ENCODE measurements at places on chromosomes 7 and 10.
A peak's percentile ranks its signal among the peaks of the same experiment; 100 is the strongest.

DNA sequence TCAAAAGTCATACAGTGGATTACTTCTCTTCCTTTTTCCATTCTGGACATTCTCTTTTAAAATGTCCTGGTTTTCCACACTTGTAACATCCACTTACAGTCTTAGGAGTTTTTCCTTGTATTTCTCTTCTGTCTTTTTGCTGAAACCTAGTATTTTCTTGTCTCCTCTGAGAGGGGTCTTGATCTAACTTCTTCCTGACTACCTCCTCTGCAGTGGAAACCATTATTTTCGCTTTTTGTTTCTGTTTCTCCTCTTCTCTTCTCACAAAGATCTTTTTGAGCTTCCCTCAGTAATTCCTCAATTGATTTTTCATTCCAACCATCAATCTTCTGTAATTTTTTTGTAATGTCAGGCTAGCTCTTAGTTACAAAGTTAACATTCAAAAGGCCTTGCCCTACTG is 23.7 kb upstream of the ELOVL3 start:
- no peak for DNase-seq

GRCh38 chr10:91163269-91163868 is 57.1 kb upstream of the PCGF5 start:
- peak; percentile 64 for DNase-seq

DNA sequence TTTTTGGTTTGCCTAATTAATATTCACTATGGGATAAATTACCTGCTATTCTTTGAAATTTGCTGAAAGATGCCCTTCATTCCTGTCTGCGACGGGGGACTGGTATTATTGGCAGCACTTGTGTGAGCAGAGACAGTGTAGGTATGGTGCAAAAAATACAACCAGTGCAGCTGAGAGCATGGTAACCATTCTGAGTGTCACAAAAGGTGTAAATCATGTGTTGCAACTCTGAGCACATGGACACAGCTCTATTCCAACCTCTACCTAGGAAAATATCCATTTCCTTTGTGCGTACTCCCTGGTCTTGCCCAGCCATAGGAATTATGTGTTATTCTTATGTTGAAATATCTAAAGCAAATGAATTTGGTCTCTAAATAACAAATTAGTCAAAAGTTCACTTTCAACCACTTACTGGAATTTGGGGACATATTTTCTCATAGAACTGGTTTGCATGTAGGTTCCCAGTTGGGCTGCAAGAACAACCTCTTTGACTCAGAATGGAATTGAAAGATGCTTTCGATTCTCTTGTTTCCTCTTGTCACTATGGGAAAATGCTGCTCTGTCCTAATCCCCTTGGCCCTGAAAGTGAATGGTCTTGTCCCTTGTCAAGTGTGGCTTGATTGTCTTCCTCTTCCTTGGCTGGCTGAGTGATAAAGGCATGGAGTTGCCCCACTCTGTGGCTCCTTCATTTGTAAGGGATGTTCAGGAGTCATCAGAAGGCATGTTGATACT is 57.0 kb downstream of the CELF2 start:
- DNase-seq: no peak

DNA sequence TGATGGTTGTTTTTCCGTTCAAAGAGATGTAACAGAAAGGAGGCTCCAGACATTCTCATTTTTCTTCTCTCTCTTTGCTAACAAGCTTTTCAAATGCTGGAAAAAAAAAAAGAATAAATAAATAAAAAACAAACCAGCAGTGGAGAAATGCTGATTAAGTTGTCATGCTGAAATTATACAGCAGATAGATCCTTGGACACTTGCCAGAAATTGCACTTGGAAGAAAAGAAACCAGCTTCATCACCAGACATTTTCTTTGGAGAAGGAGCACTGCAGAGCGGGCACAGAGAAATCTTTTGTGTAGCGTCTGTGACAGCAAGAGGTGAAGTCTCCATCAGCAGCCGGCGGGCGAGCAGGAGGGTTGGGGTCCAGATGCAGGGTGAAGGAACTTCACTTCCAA is 55.8 kb downstream of the CLRN3 start:
- DNase-seq: peak; percentile 39

- peak; percentile 61 for DNase-seq
These were observed at the start of gene CCDC136 for GRCh38 chr7:128791121-128791971. Gene CCDC136, plus strand, starts transcription at chr7:128791968. Its CDS starts 444 bp downstream, at chr7:128792412.
